Psoas muscle (tissue), 8 donors: ENCODE measurements at places on chromosomes 16 and 17.

DNA sequence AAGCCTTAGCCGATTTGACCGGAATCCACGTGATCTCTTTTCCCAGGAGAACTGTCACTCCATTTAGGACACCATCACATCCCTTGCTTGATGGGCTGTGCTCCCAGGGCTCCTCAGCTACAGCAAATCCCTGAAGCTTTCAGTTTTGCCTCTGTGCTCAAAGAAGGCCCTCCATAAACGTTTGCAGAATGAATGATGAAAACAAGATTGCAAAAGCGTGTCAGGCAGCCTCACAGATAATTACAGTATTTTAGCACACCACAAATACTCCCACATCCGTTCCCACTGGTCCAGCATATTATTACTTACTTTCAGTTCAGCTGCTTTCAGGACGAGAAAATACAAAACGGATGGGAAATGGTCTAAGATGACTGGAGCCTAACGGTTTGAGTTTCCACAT lies 84.6 kb downstream of the USP31 start:
- no peak for DNase-seq

- DNase-seq = no peak
Observed at GRCh38 chr16:20905576-20905975, 5.0 kb downstream of the LYRM1 start.

GRCh38 chr17:38940404-38940803 lies 15.0 kb downstream of the LASP1NB start:
- no peak for DNase-seq

DNA sequence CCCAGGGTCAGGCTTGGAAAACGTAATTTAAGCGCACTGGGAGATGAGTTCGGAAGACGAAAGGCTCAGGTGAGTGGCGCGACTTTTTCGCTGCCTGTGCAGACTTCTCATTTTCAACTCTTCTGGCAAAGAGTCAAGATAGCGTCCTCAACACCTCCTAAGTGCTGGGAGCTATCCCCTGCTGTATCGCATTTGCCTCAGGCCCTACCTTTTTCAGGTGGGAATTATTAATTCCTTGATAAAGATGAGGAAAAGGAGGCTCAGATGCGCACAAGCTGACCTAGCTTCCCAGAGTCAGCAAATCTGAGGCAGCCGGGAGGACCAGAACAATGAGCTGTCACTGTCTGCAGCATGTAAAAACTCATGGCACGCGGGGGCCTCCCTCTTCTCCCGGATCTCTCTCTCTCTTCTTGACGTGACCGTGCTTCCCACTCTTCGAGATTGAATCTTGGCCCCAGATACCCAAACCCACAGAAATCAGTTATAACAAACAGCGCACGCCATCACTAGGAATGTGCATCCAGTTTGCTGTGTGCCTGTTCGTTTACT lies 512 bp upstream of the ADAMTS18 start:
- DNase-seq = no peak

- no peak for DNase-seq
Observed at GRCh38 chr17:28466001-28466400, 7.4 kb upstream of the SLC13A2 start.

GRCh38 chr17:37221865-37222264 lies 153.9 kb upstream of the C17orf78 start:
- DNase-seq = no peak

DNA sequence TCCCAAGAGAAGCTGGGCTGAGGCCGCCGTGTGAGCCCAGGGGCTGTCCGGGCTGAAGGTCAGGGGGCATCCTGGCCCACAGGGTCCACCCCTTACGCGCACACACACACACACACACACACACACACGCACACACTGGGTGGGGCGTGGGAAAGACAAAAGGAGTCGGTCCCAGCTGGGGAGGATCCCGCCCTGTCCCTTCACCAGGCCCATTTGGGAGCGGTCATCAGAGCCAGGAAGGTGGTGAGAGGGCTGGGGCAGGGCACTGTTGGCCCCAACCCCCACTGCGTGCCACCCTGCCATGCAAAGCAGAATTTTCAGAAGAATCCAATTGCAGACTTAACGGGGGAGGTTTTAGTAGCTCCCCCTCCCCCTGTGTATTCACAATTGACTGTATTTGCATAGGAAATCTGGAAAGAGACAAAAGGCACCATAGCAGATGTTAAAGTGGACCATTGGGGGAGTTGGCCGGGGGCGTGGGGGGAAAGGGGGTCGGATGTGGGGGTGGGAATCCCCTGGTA lies 11.3 kb upstream of the CD300A start:
- no peak for DNase-seq

DNA sequence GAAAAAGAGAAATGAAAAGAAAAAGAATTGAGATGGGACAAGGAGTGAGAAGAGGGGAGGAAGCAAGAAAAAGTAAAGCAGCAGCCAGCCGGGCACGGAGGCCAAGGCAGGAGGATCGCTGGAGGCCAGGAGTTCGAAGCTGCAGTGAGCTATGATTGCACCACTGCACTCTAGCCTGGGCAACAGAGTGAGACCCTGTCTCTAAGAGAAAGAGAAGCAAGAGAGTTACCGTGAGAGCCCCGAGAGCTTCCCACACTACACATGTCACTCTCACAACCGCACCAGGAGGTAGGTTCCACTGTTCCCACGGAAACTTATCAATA lies 18.8 kb upstream of the LITAF start:
- DNase-seq = no peak

DNA sequence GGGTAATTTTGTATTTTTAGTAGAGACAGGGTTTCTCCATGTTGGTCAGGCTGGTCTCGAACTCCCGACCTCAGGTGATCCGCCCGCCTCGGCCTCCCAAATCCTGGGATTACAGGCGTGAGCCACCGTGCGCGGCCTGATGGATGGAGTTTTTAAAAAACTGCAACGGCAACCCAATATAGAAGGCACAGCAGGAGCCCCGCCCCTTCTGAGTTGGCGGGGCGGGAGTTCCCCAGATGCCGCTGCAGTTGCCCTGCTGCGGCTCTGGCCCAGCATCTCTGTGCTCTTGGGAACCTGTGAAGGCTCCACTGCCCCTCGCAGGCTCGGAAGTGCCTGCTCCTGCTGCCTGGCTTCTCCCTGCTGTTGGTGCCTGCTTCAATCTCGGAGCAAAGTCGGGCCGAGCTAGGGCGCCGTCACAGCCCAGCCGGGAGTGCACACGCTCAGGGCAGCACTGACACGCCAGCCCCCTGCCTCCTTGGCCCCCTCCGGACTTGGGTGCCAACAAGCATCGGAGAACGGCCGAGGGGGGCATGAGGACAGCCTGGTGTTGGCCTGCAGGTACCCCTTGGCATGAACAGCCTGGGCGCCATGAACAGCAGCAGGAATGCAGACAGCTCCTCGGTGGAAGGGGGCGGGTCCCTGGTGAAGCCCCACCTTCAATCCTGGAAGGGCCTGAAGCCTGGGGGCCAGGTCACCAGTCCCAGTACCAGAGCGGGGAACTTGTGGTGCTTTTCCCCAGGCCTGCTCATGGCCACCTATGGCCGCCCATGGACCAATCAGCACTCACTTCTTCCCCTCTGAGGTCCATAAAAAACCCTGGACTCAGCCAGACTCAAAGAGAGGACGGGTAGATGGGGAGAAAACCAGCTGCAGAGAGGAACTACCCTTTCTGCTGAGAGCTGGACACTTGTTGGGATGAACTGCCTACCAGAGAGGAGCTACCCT lies 2.3 kb upstream of the NT5M start:
- DNase-seq = peak; percentile 44

GRCh38 chr17:49200423-49201083 lies 9.8 kb downstream of the GNGT2 start:
- no peak for DNase-seq

- DNase-seq = no peak
Observed at GRCh38 chr16:17211797-17212196, 259.0 kb downstream of the XYLT1 start.

- no peak for DNase-seq
Observed at GRCh38 chr16:75599452-75600277, 23.4 kb downstream of the ADAT1 start.

- no peak for DNase-seq
Observed at GRCh38 chr16:77895962-77896361, 107.6 kb downstream of the VAT1L start.

- DNase-seq = no peak
Observed at GRCh38 chr16:68355447-68356248, 44.8 kb downstream of the PRMT7 start.

DNA sequence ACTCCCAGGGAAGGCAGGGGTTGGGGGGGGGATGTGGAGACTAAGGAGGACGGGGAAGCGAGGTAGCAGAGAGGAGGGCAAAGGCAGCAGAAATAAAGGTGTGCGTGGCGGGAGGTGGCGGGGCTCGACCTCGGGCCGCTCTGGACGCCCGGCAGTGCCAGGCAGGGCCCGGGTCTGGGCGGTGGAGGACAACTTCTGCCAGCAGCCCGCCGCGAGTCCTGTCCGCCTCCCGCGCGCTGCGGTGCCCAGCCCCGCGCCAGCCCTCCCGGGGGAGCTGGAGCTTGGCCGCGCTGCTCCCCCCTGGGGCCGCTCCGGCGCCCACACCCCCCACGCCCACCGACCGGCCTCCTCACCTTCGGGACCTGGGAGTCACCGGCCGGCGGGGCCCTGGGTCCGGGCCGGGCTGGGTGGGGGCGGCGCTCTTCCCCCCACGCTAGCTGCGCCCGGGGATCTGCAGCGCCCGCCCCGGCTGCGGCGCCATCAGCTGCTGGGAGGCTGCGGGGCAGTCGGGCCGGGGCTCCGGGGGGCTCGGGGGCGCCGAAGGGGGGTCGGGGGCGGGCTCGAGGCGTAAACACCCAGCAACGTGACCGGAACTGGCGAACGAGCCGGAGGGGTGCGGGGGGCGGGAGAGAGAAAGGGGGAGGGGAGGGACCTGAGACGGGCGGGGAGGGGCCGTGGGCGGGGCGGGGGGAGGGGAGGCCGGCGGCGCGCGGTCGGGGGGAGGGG lies at the start of gene CCDC92B:
Gene CCDC92B (minus strand): TSS at position 595 of the 726 bp plus-strand sequence. CDS start 14,507 bp downstream, outside the sequence.
- DNase-seq = no peak

GRCh38 chr16:74100395-74101326 lies 196.0 kb upstream of the PSMD7 start:
- no peak for DNase-seq

DNA sequence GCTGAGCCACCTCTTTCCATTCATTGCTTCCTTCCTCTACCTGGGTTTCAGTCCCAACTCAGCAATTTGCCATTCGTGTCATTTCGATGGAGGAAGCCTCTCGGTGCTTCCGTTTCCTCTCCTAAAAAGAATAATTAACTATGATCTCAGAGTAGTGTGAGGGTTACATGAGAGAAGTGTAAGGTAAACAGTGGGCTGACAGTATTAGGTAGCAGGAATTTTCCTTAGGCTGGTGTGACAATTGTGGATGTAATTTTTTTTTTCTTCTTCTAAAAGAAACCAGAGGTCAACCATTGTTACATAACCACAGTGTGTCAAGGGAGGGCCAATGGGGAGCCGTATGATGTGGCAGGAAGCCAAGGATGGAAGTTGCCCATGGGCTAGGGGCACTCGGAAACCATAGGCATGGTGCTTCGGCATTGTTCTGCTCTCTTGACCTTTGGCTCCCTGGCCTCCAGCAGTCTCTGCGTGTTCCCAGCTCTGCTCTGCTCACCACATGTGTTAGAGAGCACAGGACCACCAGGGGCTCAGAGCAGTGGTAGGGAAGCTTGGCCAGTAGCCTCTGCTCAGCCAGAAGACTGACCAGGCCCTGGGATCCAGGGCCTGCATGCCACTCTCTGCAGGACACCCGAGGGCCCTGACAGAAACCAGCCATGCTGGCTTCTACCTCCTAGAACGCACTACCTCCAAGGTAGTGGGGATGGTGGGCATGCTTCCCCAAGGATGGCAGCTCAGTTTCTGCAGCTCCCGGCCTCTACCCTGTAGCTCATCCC lies 2.0 kb upstream of the TOP2A start:
- no peak for DNase-seq

DNA sequence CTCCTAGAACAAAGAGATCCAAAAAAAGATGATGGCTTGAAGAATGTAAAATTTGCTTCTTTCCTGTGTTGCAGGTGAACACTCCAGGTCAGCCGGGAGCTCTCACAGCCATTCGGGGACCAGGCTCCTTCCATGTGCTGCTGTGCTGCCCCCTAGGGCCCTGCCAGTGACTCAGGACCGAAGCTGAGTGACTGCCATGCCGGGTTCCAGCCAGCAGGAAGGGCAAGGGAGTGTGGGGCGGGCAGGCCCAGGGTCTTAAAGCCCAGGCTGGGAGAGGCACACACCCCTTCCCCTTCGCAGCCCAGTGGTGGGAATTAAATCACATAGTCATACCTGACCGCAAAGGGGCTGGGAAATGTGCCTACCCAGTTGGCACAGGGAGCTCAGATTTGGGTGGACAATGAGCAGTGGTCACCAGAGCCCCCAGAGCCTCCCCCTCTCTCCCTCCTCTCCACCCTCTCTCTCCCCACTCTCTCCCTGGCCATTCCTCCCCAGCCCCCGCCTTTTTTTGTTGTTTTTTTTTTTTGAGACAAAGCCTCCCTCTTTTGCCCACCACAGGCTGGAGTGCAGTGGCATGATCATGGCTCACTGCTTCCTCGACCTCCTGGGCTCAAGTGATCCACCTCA lies 11.5 kb downstream of the EPOP start:
- DNase-seq = peak; percentile 41

DNA sequence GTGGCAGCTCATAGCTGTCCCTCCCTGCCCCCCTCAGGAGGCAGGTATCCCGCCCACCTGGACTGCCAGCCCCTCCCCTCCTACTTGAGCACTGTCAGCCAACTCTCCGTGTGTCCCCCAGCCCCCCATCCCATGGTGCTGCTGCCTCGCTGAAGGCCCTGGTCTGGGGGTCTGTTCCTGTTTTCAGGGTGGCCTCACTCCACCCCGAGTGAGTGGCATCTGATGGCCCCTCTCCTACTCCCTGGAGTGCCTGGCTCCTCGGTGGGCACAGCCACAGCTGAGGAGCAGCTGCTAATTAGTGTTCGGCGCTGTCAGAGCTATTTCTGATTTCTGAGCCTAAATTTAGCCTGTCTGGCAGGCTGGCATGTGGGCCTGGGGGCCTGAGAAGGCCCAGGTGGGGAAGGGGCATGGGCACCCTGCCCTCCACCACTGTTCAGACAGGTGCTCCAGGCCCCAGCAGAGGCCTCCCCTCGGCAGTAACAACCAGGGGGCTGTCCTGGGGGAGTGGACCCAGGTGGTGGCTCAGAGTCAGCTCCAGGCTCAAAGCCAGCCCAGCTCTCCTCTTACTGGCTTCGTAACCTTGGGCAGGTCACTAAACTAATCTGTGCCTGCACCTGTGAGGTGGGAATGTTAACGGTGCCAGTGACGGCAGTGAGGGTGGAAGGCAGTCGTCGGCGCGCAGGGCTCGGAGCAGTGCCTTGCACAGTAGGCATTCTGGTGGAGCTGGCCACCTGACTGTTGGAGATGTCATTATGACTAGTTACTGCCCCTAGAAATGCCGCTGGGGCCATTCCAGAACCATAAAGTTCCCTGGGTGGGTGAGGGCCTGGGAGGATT lies 6.5 kb downstream of the FMNL1 start:
- peak; percentile 60 for DNase-seq

- no peak for DNase-seq
Observed at GRCh38 chr16:83742124-83742899, 65.5 kb upstream of the HSBP1 start.

GRCh38 chr17:38550661-38551060 lies 55.1 kb downstream of the SRCIN1 start:
- DNase-seq = peak; percentile 43

DNA sequence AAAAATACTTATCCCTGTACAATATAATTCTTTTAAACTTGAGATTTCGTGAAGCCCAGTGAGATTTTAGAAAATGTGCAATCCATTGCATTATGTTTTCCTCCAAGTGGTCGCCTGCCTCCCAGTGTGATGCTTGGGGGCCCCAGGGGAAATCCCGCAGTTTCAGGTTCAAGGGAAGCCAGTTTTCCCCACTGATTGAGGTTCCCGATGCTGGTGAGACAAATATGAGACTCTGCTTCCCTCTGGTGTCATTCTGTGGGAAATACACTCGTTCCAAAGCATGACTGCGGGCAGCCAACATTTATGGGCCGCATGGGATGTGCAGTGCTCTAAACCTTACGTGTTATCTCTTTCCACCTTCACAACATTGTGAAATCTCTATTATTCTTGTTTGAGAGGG lies 200.8 kb downstream of the PRKCB start:
- DNase-seq = no peak
